ENCODE measurements at places on chromosomes 13 and 19.

- DNase-seq: no peak
These were observed 11.5 kb upstream of the TFDP1 start for GRCh38 chr13:113573065-113573464.

GRCh38 chr13:110915057-110915873 is at the start of gene ANKRD10:
TSS of gene ANKRD10 (minus strand) at chr13:110915069. CDS start at chr13:110914934, 135 bp downstream.
- DNase-seq: peak; percentile 96

- DNase-seq: no peak
These were observed 105.1 kb downstream of the FRY start for GRCh38 chr13:32136716-32137115.

- no peak for DNase-seq
These were observed 141.6 kb downstream of the FGF14 start for GRCh38 chr13:102260256-102260655.

GRCh38 chr13:40520916-40521315 is 145.5 kb downstream of the FOXO1 start:
- no peak for DNase-seq

GRCh38 chr13:84255226-84255797 is 373.0 kb upstream of the SLITRK1 start:
- no peak for DNase-seq

GRCh38 chr19:53333066-53333462 is 485 bp upstream of the ZNF845 start:
- DNase-seq: no peak
